ENCODE measurements at places on chromosomes 3 and 15.

DNA sequence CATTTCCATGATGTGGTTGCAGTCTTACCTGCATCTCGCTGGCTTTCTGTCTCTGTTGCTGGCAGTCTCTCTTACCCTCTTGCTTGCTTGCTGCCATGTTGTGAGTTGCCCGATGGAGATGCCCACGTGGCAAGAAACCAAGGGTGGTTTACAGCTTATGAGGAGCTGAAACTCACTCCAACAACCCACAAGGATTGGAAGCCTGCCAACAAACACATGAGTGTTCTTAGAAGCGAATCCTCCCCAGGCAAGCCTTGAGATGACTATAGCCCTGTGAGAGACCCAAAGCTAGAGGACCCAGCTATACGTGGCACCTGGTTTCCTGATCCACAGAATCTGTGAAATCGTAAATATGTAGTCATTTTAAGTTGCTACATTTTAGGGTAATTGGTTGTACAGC is 490.9 kb upstream of the ADAMTS9 start:
- DNase-seq, result no peak

DNA sequence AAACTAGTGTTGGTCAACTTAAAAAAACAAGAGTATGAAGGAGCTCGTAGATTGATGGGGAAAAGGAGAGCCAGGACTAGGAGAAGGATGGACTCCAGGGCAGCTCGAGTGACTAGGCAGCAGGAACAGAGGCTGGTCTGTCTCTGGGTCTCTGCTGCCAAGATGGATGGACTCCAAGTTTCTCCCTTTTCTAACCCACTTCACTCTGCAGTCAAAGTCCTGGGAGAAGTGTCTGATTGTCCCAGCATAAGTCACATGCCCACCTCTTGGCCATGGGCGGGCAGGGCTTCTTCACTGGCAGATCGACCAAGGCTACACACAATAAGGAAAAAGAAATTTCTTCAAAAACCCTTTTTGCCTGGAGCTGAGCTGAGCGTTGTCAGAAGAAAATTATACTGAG is 9.2 kb upstream of the EPB42 start:
- DNase-seq, result no peak

DNA sequence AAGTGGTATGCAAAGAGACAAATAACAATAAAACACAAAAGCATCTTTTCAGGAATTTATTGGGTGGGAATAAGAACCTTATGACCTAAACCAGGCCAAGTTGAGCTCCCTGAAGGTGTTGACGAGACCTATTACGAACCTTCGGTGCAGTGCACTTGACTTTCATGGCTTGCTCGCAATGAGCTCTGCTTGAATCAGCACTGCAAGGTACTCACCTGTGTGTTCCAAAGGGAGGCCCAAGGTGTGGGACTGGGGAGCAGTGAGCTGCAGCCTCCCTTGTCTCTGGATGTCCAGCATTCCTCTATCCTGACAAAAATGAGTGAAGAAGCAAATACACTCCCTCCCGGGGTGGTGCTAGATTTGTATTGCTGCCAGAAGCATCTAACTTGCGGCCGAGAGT is at the start of gene MDFIC2:
Gene MDFIC2 (minus strand): TSS at position 303 of the 400 bp plus-strand sequence. CDS start 665 bp downstream, outside the sequence.
- DNase-seq, result no peak

- DNase-seq, result no peak
Observed at GRCh38 chr3:27289769-27290413, 79.3 kb downstream of the NEK10 start.

DNA sequence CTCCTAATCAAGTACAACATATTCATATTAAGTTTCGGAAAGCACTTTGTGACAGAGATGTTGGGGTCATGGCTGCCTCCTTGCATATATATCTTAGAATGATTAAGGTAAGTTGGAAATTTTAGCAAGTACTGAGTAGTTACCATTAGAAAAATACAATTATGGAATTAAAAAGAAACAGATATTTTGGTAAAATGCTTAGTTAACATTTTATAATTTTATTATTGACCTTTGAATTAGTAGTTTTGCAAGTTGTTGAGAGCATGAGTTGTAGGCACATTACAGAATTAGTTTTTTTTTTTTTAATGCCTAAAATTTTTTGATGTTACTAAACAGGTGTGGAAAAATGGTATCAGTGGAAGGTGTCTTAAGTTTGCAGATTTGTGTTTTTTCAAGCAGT is 20.6 kb downstream of the AP4E1 start:
- no peak for DNase-seq

- no peak for DNase-seq
Observed at GRCh38 chr3:65963787-65964677, 74.7 kb downstream of the MAGI1 start.

DNA sequence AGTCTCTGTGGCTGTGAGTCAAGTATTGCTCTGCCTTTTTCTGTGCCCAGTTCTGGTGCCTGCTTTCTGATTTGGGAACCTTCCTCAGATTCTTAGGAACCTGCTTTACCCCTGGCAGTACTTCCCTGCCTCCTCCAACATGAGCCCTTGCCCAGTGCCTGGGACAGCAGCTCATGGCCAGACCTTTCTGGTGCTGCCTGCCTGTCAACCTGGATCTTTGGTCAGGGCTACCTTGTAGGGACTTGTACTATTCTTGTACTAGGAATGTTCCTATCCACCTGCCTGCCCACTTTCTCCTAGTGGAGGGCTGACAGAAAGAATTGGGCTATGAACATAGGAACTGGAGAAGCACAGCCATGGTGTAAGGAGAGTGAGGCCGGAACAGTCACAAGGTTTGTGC is 28.8 kb upstream of the EPHB1 start:
- no peak for DNase-seq

DNA sequence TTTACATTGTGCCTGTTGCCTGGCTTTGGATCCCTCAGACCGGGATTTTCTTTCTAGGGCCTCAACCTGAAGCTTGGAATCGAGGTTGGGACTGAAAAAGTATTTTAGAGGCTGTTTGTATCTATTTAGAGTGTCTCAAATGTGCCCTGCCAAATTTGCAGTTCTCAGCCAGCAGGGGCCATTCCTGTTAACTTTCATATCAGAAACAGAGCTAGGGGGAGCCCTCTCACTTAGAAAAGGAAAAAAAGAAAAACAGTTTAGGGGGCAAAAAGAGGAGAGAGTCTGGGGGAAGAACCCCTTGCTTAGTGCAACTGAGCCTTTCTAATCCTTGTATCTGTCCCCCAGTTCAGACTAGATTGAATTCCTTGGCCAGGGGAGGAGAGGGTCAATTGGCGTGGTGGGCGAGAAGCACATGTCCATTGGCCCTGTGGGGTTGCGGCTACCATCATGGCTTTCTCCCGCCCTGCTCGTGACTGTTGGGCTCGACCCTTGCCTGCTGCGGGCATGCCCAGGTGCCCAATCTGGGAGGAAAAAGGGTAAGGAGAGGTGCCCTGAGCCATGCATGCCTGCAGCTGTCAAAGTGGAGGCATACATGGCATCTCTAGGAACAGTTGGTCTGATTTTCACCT is 101.6 kb downstream of the CFAP44 start:
- DNase-seq, result no peak

GRCh38 chr3:49780080-49780974 is 6.0 kb downstream of the IP6K1 start:
- no peak for DNase-seq

DNA sequence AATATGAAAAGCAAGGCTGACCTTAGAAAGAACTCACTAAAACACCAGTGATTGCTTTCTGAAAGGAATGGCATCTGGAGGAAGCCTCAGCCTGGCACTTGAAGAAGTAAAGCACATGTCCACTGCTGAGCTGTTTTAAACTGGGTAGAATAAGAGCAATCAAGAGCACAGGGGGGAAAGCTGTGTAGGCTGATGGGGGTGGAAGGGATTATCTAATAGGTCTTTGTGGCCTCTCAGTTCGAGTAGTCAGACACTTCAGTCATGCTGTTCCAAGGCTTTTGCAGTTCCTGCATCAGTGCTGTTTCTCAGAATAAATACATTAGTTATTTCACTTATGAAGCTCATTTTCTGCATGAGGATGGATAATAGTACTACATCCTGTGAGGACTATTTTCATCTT is 22.6 kb downstream of the CCDC191 start:
- no peak for DNase-seq

DNA sequence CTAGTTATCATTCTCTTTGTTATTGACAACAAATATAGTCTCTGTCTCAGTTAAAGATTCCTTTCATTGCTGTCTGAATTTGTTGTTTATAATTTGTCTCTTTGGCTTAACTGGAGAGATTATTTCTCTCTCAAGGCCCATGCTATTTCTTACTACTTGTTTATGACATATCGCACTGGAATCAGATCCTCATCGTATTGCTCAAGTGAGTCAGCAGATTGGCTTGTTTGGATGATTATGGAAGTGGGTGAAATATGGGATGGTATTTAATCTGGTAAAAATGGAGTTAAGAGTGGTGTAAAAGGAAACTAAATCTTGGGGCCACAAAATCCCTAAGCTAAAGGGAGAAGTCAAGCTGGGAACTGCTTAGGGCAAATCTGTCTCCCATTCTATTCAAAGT is 613.1 kb downstream of the SI start:
- DNase-seq, result no peak

- no peak for DNase-seq
Observed at GRCh38 chr3:133655731-133656515, 5.8 kb downstream of the TOPBP1 start.

GRCh38 chr15:59528961-59529402 is 82.6 kb upstream of the GCNT3 start:
- no peak for DNase-seq

GRCh38 chr3:37624276-37624675 is 237.4 kb upstream of the CTDSPL start:
- DNase-seq, result no peak

GRCh38 chr3:149321640-149322039 is 11.8 kb downstream of the TM4SF18 start:
- no peak for DNase-seq

DNA sequence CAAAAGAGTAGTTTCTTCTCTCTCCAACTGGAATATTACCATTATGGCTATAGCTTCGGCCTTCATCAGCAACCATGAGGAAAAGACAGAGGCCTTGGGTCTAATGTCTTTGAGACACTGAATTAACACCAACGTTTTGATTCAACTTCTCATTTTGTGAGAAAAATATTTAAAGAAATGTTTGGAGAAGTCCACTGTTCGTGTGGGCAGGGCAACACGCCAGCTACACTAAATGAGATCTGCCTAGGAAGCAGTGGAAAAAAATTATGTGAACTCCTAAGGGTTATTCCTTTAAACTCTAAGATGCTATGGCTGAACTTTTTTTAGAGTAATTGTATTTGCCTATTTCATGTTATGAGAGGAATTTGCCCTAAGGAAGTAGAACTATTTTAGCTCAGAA is 41.8 kb downstream of the NCEH1 start:
- no peak for DNase-seq

DNA sequence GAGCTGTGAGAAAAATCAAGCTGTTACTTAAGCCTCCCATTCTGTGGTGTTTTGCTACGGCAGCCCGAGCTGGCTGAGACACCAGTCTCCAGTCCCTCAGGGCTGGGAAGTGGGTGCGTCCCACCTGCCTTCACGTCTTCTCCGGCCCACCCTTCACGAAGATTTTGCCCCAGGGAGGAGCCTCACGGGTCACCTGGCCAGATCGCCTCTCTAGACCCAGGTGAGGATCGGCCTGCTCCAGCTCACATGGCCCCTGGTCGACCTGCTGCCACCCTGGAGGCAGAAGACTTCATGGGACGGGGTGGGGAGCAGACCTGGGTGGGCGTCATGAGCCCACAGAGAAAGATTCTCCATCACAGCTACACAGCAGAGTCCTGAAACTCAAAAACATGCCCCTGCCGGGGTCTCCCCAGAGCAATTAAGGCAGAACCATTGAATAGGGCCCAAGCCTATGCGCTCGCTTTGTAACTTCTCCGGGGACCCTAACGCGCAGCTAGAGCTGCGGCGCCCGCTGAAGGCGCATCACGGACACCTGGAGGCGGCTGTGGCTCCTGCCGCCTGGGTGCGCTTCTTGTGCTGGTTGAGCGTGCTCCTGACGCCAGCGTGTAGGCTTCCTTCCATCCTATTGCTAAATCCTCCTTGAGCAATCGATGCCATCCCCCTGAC is 92.6 kb upstream of the ALDH1A3 start:
- DNase-seq, result no peak

- DNase-seq, result no peak
Observed at GRCh38 chr3:14991818-14992612, 44.6 kb downstream of the NR2C2 start.

GRCh38 chr3:129233538-129233937 is 15.9 kb upstream of the COPG1 start:
- peak; percentile 90 for DNase-seq

- no peak for DNase-seq
Observed at GRCh38 chr3:119184796-119185570, 11.6 kb downstream of the UPK1B start.

DNA sequence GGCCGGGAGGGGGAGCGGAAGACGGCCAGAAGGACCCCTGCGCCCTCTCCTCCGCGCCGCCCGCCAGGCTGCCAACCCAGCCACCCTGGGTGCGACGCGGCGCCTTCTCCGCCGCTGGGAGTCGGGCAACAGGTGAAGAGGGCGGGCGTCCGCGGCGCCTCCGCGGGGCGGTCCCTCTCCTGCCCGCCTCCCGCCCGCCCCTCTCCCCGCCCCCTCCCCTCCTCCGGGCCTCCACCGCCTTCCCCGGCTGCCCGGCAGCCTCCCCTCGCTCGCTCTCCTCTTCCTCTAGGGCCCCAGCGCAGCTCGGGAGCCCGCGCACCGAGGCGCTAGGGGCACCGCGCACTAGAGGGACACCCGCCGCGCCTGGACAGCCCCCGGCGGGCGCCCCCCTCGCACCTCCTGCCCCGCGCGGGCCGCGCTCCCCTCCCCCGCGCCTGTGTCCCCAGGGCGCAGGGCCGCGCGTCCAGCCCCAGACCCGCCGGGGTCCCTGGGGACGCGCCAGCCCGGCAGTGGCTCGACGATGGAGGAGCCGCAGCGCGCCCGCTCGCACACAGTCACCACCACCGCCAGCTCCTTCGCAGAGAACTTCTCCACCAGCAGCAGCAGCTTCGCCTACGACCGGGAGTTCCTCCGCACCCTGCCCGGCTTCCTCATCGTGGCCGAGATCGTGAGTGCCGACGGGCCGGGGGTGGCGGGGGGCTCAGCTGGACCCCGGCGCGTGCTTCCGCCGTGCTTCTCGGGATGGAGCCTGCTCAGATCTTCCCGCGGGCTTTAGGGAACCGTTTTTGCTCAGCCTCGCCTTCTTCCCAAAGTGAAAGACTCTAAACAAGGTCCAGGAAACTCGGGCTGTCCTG is at the start of gene CMTM8:
Gene CMTM8 (plus strand): TSS at position 228 of the 854 bp plus-strand sequence. CDS start 293 bp downstream, at position 521.
- no peak for DNase-seq

DNA sequence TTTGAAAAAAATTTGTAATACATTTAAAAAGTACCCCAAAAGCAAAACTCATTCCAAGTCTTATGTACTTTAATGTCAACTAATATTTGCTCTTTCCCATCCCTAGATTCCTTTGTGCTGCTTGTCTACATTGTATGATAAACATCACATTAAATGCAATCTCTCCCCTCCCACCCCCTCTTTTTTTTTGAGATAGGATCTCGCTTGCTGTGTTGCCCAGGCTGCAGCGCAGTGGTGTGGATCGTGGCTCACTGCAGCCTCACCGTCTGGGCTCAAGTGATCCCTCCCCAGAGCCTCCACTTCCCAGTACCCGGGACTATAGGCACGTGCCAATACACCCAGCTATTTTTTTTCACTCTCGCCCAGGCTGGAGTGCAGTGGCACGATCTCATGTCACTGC is 12.6 kb downstream of the MAP2K1 start:
- no peak for DNase-seq

Measured in SIG-M5 (cell line).